Suppressor macrophage treated with lipopolysaccharide for 1 hour (primary cell): ENCODE measurements at places on chromosomes 12 and 14.

DNA sequence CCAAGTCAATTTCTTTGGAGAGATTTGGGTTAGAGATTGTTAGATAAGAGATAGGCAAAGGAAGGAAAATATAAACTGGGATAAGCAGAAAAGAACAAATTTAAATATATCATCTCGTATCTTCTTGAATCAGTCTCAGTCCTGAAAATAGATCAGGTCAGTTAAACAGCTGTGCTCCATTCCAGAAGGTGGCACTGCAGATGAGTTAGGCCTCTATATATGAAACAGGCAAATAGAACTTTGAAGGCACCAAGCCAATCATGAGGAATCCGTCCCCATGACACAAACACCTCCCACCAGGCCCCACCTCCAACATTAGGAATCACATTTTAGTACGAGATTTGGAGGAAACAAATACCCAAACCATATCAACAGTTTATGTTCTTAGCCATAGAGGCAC, 605.5 kb upstream of the USP15 start:
- DNase-seq, result peak; percentile 8

DNA sequence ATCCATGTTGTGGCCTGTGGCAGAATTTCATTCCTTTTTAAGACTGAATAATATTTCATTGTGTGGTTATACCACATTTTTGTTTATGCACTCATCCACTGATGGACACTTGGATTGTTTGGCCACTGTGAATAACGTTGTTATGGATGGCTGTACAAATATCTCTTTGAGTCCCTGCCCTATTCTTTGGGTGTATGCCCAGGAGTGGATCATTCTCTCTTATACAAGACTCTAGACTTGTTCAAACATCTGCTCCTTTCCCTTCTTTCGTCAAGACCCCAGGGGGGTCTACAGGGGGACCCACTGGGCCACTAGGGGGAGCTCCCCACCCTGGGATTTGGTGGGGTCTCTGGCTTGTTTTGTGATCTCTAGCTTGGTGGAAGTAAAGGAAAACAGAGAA, 77.4 kb downstream of the FBXL14 start:
- no peak for DNase-seq

DNA sequence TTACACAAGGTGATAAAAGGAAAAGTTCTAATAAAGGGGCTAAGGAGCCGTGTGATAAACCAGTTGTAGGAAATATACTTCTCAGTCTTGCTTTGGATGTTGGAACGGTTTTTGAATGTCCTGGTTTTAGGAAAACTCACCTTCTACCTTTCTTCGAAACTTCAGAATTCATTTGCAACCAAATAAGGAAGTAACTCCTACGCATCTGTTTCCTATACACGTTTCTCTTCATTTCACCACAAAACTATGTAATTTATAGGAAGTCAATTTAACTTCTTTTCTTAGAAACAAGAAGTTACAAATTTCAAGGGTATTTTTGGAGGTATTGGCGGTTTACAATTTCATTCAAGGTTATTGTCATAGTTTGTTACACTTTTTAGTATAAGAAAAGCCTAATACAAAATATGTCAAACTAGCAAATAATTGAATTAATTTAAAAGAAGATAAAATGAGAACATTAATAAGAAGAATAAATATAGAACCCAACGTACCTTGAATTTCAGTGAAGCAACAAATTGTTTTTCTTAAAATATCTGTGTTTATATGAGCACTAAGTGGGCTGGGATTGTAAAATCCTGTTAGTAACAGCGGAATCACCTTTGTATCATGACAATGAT, 33.2 kb upstream of the CD69 start:
- DNase-seq, result peak; percentile 93

GRCh38 chr12:89345830-89346740, 6.2 kb downstream of the DUSP6 start:
- DNase-seq, result peak; percentile 96

GRCh38 chr14:96162265-96162664, 42.4 kb upstream of the BDKRB2 start:
- DNase-seq, result no peak

DNA sequence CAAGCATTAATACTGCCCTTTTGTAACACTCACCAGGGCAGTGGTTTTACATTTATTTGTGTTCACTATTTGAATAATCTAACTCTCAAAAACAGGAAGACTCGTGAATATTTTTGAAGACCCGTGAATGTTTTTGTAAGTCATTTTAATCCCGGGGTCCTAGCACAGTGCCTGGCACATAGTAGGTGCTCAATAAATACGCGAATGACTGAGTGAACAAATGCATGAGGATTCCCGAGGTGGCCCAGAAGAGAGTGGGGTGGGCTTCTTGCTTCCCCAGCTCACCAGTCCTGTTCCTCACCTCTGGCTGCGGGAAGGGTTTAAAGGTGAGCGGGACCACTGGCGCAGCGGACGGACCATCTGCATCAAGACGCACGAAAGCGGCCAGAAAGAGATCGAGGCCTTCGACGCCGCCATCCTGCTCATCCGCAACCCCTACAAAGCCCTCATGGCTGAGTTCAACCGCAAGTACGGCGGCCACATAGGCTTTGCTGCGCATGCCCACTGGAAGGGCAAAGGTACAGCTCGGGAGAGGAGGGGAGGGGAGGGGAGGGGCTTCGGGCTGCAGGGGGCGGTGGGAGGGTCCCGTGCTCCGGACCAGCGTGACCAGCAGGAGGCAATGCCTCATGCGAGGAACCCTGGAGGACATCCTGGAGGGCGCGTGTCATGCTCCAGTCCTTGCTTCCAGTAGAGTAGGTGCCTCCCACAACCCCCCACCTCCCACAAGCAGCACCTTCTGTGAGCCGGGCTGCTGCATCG, 98.9 kb downstream of the CMKLR1 start:
- DNase-seq, result no peak

DNA sequence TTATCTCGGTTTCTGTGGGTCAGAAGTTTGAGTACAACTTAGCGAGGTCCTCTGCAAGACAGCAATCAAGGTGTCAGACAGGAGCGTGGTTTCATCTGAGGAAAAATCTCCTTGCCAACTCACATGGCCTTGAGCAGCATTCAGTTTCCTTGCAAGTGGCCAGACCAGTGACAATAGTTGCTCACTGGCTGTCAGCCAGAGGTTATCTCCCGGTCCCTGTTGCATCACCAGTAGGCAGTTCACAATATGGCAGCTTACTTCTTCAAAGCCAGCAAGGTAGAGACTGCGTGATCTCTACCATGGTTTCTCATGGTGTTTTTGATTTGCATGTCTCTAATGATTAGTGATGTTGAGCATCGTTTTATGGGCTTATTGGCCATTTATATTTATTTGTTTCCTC, 143.8 kb upstream of the DAAM1 start:
- no peak for DNase-seq

- DNase-seq, result no peak
Observed at GRCh38 chr12:109858764-109859163, 21.6 kb downstream of the GLTP start.

DNA sequence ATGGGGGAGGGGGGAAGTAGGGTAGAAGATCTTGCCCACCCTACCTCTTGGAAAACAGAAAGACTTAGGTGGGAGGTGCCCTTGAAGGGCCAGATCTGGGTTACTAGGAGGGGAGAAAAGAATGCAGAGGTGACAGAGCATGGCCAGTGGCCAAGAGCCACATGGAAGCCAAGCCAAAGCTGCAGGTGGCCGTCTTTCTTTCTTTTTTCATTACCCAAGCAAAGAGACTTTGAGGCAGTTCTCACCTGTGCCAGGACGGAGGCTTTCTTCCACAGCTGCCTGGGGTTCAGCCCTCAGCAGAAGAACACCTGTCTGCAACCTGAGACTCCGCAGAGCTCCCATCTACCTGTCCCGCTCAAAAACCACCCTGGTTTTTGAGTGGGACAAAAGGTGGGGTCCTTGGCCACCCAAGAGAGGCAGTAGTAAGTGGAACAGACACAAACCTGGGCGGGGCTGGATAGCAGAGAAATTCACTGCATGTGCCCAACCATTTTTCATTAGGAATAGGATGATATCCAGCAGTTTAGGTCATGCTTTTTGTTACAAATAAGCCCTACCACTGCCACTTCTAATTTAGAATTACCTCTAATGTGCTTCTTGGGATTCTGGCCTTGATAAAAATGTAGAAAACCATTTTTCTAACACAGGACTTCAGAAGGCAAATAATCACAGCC, 116.5 kb downstream of the DYRK2 start:
- DNase-seq, result no peak

GRCh38 chr12:52579468-52580465, 6.1 kb upstream of the KRT74 start:
- DNase-seq, result no peak

DNA sequence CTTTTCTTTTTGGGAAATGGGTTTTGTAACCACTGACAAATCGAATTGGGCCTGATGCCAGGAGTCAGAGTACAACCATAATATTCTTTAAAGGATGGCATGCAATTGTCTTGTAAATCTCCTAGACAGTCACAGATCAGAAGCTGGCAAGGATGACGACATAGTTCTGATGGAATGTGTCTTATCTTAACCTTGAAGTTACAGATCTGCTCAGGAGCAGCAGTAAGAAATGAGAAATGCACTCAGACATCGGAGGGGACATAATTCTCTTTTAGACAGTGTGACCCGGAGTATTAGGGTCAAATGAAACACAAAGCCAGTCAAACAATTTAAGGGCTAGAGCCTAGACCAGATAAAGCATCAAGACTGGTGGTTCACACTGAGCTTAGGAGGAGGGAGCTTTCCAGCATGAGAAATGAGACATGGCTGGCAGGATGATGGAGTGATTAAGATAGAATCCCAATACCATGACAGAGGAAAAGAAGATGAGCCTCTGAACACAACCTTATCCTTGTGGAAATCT, 17.5 kb downstream of the CBX5 start:
- peak; percentile 39 for DNase-seq

DNA sequence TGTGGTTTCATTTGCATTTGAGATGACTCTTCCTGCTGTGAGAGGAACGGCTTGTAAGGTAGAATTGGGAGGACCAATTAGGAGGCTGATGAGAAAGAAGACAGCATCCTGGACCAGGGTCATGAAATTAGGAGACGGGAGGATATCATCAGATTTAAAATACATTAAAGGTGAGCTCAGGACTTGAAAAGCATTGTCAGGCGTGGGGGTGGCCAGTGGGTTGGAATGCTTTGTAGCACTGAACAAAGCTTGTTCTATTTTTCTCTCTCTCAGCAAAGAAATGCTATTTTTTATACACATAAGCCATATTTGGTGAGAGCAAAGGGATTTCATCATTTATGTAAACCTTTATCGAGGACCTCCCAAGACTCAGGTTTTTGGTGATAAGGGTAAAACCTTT, 157.5 kb downstream of the TMEM132D start:
- DNase-seq, result no peak

GRCh38 chr12:44775901-44776300, 100.2 kb downstream of the NELL2 start:
- DNase-seq, result no peak

- no peak for DNase-seq
Observed at GRCh38 chr14:30305346-30305745, 253.6 kb upstream of the G2E3 start.

DNA sequence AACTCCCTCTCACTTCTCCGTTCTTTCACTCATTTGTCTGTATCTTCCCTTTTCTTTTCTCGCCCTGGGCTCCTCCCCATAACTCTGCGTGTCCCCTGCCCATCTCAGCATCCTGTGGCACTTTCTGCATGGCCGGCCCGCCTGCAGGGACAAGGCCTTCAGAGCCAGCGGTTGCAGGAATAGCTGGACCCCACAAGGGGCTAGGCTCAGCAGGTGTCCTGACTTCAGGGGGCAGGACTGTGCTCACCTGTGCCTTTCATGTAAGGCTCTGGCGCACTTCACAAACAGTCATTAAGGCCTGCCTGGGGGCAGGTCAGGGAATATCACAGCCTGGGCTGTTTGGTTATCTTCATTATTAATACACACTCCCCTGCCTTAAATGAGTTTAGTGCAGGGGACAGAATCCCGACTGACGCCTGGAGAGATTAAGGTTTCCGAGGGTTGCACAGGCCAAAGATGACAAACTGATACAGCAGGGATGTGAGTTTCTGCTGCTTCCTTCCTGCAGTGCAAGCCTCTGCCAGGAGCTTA, 768.8 kb upstream of the TBX3 start:
- DNase-seq, result no peak

DNA sequence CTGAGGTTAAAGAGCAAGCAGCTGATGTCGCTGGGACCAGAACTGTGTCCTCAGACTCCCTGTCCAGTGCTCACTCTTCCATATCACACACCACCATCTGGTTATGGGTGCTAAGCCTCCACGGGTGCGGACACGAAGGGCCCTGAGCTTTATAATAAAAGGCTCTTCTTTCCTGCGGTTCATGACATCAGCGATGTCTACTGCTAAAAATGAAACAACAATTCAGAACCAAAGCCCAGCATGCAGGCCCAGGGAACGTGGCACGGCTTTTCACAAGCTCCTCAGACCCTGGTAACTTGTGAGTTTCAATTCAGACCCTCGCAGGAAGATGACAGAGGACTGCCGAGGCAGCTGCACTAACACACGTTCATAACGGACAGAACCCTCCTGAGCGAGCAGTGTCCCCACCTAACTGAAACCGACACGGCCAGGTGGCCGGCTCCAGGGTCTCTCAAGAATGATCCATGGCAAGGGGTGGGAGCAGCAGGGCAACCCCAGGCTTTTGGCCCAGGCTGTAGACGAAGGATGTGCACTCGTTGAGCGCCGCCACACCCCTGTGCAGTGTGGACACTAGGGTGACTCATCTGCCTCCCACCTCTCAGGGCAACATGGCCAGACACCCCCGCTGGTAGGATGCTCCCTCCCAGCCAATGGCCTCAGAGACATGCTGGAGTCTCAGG, 180.3 kb downstream of the CALM1 start:
- DNase-seq, result no peak

DNA sequence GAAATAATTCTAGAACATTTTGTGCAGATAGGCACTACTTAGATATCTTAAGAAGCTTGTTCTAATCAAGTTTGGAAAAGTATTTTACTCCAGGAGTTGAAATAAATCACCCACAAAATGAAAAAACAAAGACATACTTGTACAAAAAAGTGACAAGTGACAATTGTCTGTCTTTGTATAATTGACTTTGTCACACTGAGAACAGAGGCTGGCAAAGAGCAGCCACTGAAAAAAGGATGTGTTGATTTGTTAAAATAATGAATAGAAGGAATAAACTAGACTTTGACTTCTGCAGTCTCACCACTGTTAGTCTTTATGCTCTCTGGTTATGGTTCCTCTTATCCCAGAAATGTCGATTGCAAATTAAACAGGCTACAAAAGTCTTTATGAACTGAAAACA, 77.6 kb downstream of the PTPRR start:
- DNase-seq, result no peak

DNA sequence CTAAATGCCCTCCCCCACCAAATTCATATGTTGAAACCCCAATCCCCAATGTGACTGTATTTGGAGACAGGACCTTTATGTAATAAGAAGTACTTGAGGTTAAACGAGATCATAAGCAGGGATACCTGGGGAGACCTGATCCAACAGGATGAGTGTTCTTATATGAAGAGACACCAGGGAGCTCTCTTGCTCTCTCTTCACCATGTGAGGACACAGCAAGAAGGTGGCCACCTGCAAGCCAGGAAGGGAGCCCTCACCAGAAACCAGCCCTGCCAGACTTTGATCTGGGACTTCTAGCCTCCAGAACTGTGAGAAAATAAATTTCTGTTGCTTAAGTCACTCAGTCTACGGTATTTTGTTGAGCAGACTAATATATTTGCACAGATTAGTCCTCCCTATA, 113.6 kb downstream of the NUAK1 start:
- no peak for DNase-seq
